ENCODE measurements at places on chromosomes 3 and 15.

DNA sequence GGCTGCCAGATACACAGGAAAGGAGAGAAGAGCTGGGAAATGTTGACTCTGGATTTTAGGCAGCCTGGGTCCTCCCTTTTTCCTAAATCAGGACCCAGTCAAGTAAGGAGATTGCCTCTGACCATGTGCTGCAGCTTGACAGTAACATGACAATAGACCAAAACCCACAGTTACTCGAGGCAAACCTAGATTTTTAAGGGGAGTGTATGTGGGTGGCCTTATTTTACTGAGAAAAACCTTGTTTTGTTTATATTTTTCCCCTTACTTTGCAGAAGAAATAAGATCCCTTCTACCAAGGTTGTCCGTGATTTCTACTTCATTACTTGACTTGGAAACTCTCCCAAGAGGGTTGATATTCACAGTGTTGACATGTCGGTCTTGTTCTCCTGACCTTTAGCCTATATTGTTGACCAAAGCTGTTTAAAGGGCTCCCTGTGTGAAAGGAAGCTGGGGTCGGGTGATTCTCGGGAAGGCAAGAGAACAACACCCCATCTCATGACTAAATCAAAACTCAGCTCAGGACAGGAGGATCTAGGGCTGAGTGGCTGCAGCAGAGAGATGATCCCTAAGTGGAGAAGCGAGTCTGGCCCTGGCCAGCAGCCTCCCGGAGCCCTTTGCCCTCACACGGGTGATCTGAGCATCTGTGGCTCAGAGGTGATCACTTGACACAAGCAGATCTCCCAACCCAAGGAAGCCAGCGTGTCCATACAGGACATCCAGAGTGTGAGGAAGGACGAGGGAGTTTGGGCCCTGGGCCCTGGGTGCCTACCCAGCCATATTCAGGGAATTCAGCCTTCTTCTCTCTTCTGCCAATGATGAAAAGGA is 31.0 kb upstream of the SLCO2A1 start:
- no peaks in the 10 kb centered on the region for H3K4me1 ChIP-seq
- H3K4me3 ChIP-seq: no peak overlapping the region
- H3K27me3 ChIP-seq: peaks cover 27% of the 10 kb centered on the region
- DNase-seq: no peak
- H3K36me3 ChIP-seq: no peaks in the 10 kb centered on the region

- DNase-seq: peak; percentile 89
- peaks cover 15% of the 10 kb centered on the region for H3K4me1 ChIP-seq
- peak overlapping the region; percentile 83 for H3K4me3 ChIP-seq
- peak overlapping the region; percentile 95 for H3K27ac ChIP-seq
- H3K36me3 ChIP-seq: peaks cover 15% of the 10 kb centered on the region
- H3K27me3 ChIP-seq: no peaks in the 10 kb centered on the region
Observed at GRCh38 chr3:149971403-149972075, 844 bp upstream of the PFN2 start.

- DNase-seq: no peak
- H3K4me1 ChIP-seq: no peaks in the 10 kb centered on the region
- no peaks in the 10 kb centered on the region for H3K27me3 ChIP-seq
- H3K4me3 ChIP-seq: no peak overlapping the region
- H3K27ac ChIP-seq: no peak overlapping the region
Observed at GRCh38 chr3:174051191-174051590, 653.6 kb downstream of the NLGN1 start.

GRCh38 chr15:52350423-52350822 is 54.8 kb upstream of the MYO5C start:
- no peaks in the 10 kb centered on the region for H3K36me3 ChIP-seq
- no peaks in the 10 kb centered on the region for H3K27me3 ChIP-seq
- no peak overlapping the region for H3K4me3 ChIP-seq
- no peaks in the 10 kb centered on the region for H3K4me1 ChIP-seq
- H3K27ac ChIP-seq: no peak overlapping the region

GRCh38 chr3:99915906-99916432 is 98.3 kb downstream of the CMSS1 start:
- H3K4me3 ChIP-seq: no peak overlapping the region
- no peak overlapping the region for H3K27ac ChIP-seq
- H3K36me3 ChIP-seq: no peaks in the 10 kb centered on the region
- no peak for DNase-seq
- H3K4me1 ChIP-seq: peaks cover 18% of the 10 kb centered on the region
- no peaks in the 10 kb centered on the region for H3K27me3 ChIP-seq

GRCh38 chr3:1717524-1717923 is 381.1 kb upstream of the CNTN4 start:
- no peak overlapping the region for H3K27ac ChIP-seq
- H3K27me3 ChIP-seq: no peaks in the 10 kb centered on the region
- peaks cover 13% of the 10 kb centered on the region for H3K4me1 ChIP-seq
- no peaks in the 10 kb centered on the region for H3K36me3 ChIP-seq
- peak; percentile 50 for DNase-seq

DNA sequence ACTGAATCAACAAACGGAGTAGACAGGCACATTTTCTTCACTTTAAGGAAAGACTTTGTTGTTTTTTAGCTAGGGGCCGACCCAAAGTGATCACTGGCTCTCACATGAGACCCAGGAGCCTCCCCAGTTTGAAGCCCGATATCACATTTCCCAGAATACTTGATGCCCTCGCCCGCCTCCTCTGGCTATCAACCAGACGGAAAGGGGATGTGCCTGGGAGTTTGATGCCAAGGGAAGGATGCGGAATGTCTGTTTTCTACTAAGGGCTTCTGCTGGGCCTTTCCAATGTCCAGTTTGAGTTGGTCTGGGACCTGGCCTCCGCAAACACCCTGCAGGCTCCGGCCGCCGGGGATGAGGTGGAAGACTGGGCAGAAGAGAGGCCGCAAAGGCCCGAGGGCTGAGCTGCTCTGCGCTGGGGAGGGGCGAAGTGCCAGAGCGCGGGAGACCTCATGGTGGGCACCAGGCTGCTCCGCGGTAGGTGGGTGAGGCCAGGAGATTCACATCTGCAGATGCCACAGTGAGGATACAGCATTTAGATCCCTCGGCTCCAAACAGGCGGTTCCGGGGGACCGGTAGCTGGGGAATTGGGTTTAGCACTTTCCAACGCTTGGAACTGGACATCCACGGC is 491 bp upstream of the ZNF774 start:
- no peaks in the 10 kb centered on the region for H3K27me3 ChIP-seq
- no peaks in the 10 kb centered on the region for H3K36me3 ChIP-seq
- no peak overlapping the region for H3K27ac ChIP-seq
- H3K4me1 ChIP-seq: no peaks in the 10 kb centered on the region
- H3K4me3 ChIP-seq: peak overlapping the region; percentile 62

DNA sequence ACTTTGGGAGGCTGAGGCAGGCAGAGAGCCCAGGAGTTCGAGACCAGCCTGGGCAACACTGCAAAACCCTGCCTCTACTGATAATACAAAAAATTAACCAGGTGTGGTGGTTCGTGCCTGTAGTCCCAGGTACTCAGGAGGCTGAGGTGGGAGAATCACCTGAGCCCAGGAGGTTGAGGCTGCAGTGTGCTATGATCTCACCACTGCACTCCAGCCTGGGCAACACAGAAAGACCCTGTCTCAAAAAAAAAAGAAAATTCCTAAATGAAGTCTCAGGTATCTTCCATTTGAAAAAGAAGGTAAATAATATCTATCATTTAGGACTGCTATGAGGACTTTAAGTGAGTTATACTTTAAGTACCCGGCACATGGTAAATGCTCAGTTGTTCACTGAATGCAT is 2.9 kb downstream of the SMARCC1 start:
- H3K27me3 ChIP-seq: no peaks in the 10 kb centered on the region
- no peak for DNase-seq
- no peaks in the 10 kb centered on the region for H3K4me1 ChIP-seq
- H3K36me3 ChIP-seq: no peaks in the 10 kb centered on the region

DNA sequence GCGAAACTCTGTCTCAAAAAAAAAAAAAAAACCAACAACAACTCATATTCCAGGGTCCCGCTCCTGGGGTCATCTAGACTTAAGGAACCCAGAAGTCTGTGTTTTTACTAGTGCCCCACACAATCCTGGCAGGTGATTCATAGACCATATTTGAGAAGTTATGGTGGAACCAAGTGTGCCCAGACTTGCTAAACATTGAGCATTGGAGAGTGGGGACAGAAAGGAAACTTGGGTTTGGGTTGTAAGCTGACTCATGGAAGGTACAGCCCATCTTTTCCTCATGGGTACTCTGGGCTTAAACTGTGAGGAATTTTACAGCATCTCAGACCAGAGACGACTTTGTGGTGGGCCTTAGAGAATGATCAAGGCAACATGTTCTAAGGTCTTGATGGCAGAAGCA is 18.3 kb upstream of the IGF2BP2 start:
- H3K4me1 ChIP-seq: no peaks in the 10 kb centered on the region
- DNase-seq: no peak

DNA sequence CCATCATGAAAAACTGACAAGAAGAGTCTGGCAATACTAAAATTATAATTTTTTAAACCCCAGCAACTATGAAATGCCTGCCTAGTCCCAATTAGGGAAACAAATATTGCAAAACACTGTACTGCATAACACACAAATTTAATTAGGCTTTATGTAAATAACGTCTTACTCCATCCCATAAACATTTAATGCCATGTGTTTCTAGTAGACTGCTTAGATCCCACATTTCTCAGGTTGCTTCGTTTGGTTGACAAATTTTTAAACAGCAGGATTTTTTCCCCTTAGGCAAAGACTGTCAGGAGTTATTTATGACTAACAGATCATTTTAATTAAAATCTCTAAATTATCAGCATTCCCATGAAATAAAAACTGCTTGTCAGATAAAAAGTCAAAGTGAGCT is 29.9 kb downstream of the EIF2AK4 start:
- no peak for DNase-seq
- H3K27ac ChIP-seq: no peak overlapping the region

GRCh38 chr3:50278123-50278879 is 586 bp upstream of the LSMEM2 start:
- no peak overlapping the region for H3K4me3 ChIP-seq
- H3K4me1 ChIP-seq: no peaks in the 10 kb centered on the region
- DNase-seq: no peak
- H3K27me3 ChIP-seq: peaks cover 3% of the 10 kb centered on the region
- H3K36me3 ChIP-seq: no peaks in the 10 kb centered on the region

DNA sequence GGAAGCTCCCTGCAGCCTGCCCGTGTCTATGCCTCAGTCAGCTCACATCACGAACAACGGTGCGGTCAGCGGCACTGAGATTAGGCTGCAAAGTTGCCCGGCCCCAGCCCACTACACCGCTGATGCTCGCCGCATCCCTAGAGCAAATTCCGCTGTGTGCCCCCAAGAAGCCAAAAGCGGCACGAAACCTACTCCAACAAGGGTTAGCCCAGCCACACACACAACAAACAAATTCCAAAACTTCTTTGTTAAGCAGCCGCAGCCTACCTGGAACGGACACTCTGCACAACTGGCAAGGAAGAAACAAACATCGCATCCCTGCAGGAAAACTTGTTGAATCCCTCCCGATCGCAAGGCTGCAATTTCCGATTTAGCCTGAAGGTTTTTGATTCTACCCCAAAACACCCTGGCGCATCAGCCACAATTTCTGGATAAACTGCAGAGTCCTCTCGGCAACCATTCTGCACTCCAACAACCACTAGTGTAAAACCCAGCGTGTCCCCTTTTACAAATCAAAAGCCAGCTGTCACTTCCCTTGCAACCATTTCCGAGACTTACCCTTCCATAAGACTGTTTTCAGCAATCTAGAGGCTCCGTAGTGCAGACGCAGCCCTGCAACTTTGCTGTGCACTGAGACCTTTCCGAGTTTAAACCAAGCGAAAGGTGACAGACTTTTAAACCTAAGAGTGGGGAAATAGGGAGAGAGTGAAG is 449 bp downstream of the ROBO1 start:
- H3K4me3 ChIP-seq: peak overlapping the region; percentile 43
- no peak overlapping the region for H3K27ac ChIP-seq
- no peaks in the 10 kb centered on the region for H3K4me1 ChIP-seq
- H3K36me3 ChIP-seq: no peaks in the 10 kb centered on the region

GRCh38 chr3:128864351-128864811 is 15.0 kb upstream of the ACAD9 start:
- no peak for DNase-seq
- H3K27ac ChIP-seq: no peak overlapping the region
- H3K36me3 ChIP-seq: no peaks in the 10 kb centered on the region
- peaks cover 4% of the 10 kb centered on the region for H3K4me1 ChIP-seq
- H3K4me3 ChIP-seq: no peak overlapping the region

- peak overlapping the region; percentile 96 for H3K4me3 ChIP-seq
- H3K4me1 ChIP-seq: peaks cover 6% of the 10 kb centered on the region
- no peak for DNase-seq
- H3K36me3 ChIP-seq: no peaks in the 10 kb centered on the region
- peak overlapping the region; percentile 76 for H3K27ac ChIP-seq
Observed at GRCh38 chr15:75648156-75649000, 666 bp downstream of the SNX33 start.

DNA sequence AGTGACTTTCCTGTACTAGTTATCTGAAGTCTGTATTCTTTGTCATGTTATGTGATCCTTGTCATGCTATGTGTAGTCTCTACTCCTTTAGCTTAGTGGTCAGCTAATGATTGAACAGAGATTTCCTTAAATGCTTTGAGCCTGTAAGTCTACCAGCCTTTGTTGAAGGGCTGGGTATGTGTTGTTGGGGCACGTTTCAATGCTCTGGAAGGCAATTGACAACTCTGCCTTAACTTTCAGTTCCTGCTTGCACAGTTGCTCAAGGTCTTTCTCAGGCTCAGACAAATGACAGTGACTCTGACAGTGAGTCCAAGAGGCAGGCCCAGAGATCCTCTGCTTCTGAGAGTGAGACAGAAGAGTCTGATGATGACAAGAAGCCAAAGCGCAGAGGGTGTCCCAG is 89.3 kb downstream of the CHD2 start:
- DNase-seq: no peak
- no peak overlapping the region for H3K4me3 ChIP-seq
- no peaks in the 10 kb centered on the region for H3K4me1 ChIP-seq
- H3K27me3 ChIP-seq: no peaks in the 10 kb centered on the region
- H3K27ac ChIP-seq: no peak overlapping the region

Measured in A673 (cell line).